ENCODE measurements at places on chromosomes 5 and 9. TPM values are rescaled to one million over a fixed set of nuclear protein-coding genes. Genes with fewer than 3 reads are reported as not detected.

The SLC45A2 gene
- polyA plus RNA-seq, result not detected

The TNFSF15 gene
- polyA plus RNA-seq, result not detected

The PAEP gene
- not detected for polyA plus RNA-seq

The NOL6 gene
- polyA plus RNA-seq, result 14.9 TPM

The TSSK1B gene
- not detected for polyA plus RNA-seq

The MCC gene
- polyA plus RNA-seq, result 5.3 TPM

The ZCCHC7 gene
- polyA plus RNA-seq, result 16.6 TPM

The ADAM19 gene
- 2.9 TPM for polyA plus RNA-seq

The ADGRD2 gene
- polyA plus RNA-seq, result not detected

The ANKHD1 gene
- polyA plus RNA-seq, result 42.8 TPM

The SLC9A3 gene
- 2.3 TPM for polyA plus RNA-seq

The APBA1 gene
- 6.8 TPM for polyA plus RNA-seq

The SHB gene
- polyA plus RNA-seq, result 0.14 TPM

The COL23A1 gene
- polyA plus RNA-seq, result 2.1 TPM

The SOX30 gene
- polyA plus RNA-seq, result 0.95 TPM

The CETN3 gene
- 70.8 TPM for polyA plus RNA-seq

The MAMDC2 gene
- polyA plus RNA-seq, result 3.9 TPM

The CCL21 gene
- not detected for polyA plus RNA-seq

The NUTM2F gene
- polyA plus RNA-seq, result not detected

The FAM200C gene
- polyA plus RNA-seq, result 8.1 TPM

The GABRP gene
- polyA plus RNA-seq, result 0.38 TPM

The PROB1 gene
- not detected for polyA plus RNA-seq

The RAD50 gene
- polyA plus RNA-seq, result 44.9 TPM

The OR2Y1 gene
- not detected for polyA plus RNA-seq

The AQP3 gene
- 3.4 TPM for polyA plus RNA-seq

The SEC24A gene
- 6.6 TPM for polyA plus RNA-seq

The PCDHA13 gene
- polyA plus RNA-seq, result 31.9 TPM
